ENCODE measurements at places on chromosomes 2 and 18. TPM values are rescaled to one million over a fixed set of nuclear protein-coding genes. Genes with fewer than 3 reads are reported as not detected.

Gene NT5DC4
- total RNA-seq, result not detected

Gene FABP1
- total RNA-seq, result not detected

Gene OR6B2
- not detected for total RNA-seq

Gene EPB41L3
- 39.6 TPM for total RNA-seq

DNA sequence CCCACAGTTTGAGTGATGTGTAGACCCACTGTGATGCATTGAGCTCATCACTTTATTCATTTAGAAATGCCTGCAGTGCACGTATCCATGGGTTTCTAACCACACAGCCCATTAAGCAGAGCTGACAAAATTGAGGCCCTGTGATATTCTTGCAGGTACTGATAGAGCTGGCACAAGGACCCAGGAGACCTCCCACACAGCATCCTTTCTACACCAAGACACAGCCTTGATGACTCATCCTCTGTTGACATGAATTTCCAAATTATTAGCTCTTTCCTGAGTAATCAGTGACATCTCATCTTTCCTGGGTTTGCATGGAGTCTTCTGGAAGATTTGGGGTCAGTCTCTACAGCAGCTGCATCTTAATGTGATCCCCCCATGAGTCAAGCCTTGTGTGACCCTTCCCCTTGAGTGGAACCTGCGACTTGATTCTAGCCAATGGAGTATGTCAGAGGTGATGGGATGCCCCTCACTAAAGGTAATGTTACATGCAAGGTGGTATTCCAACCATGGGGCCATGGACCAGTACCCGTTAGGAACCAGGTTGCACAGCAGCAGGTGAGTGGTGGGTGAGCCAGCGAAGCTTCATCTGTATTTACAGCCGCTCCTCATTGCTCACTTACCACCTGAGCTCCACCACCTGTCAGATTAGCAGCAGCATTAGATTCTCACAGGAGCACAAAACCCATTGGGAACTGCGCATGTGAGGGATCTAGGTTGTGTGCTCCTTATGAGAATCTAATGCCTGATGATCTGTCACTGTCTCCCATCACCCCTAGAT is 181.1 kb upstream of the ARL4C start:
- DNase-seq, result peak; percentile 81

DNA sequence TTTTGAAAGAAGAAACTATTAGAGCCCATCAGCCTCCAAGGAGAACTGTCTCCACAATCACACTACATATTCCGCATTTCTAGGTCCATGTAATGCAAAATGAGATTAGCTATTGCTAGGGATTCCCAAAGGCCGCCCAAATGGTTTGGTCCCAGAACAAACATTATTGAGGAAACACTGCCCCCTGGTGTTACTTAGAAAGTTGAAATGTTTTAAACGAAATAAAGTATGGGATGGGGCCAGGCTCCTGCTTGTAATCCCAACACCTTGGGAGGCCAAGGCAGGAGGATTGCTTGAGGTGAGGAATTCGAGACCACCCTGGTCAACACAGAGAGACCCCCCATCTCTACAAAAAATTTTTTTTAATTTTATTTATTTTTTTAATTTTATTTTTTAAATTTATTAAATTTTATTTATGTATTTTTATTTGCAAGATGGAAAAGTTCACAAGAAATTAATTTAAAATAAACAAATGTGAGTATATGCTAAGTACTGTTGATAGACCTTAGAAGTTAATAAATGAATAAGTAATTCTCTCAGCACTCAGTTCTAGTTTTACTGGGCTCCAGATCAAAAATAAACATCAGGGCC is 5.5 kb downstream of the NHEJ1 start:
- no peak for DNase-seq

DNA sequence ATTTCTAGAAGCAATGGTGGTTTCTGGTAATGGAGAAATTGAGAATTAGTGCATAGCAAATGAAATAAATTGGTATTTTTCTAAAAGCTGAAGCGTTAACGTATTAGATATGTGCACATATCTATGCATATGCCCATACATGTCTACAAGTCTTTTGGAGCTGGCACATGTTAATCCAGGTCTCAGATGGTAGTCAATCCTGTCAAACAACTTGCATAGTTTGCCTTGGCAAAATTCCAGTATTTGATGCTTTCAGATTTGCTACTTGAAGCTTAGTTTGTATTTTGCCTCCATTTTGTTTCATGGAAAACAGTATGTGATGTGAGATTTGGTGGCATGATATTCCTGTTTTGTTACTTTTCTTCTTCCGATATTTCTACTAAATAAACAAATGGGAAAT is 304.6 kb downstream of the PARD3B start:
- no peak for DNase-seq

- DNase-seq, result no peak
Measured at GRCh38 chr18:54069729-54070128, 154.7 kb downstream of the MBD2 start.

GRCh38 chr2:19723021-19723420 is 178.8 kb downstream of the TTC32 start:
- DNase-seq, result no peak

GRCh38 chr2:136342138-136342537 is 224.2 kb upstream of the CXCR4 start:
- no peak for DNase-seq

GRCh38 chr18:24199372-24199962 is 60.6 kb downstream of the CABYR start:
- no peak for DNase-seq

DNA sequence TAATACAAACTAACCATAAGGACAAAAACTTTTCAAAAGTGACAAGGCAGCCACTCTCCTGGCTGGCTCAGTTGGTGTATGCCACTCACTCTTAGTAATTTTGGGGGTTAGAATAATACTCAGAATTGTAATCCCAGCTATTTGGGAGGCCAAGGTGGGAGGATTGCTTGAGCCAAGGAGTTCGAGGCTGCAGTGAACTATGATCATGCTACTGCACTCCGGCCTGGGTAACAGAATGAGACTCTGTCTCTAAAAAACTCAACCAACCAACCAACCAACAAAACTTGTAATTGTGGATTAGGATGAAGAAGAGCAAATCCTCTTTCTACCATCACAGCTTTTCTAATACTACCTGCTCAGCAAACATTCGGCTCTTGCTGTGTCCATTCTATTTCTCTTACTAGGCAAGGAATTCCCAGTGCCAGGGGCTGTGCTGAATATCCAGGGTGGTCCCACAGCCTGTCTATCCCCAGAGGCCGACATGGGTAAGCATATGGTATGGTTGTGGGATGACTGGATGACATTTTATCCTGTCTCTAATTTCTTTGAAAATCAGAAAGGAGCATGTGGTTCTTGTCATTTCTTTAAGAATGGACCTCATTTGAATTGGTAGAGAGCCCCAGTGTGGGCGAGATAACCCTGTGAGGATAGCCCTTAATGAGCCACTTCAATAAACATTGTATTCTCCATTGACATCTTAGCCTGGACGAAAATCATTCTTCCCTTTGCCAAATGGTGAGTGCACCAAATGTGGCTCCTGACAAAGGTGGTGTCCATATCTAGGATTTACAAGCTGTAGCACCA is 220.1 kb downstream of the MYCN start:
- peak; percentile 75 for DNase-seq

Data from esophagus muscularis mucosa (tissue), 4 donors.